ENCODE measurements at places on chromosomes 3 and 15.

GRCh38 chr3:55097441-55097840, 169.6 kb upstream of the LRTM1 start:
- peak; percentile 21 for DNase-seq

GRCh38 chr3:14235003-14235911, 56.6 kb downstream of the LSM3 start:
- no peak for DNase-seq

- peak; percentile 45 for DNase-seq
Observed at GRCh38 chr3:33360136-33360825, 79.9 kb downstream of the UBP1 start.

GRCh38 chr3:104244680-104245220, 1122.0 kb upstream of the ALCAM start:
- no peak for DNase-seq

DNA sequence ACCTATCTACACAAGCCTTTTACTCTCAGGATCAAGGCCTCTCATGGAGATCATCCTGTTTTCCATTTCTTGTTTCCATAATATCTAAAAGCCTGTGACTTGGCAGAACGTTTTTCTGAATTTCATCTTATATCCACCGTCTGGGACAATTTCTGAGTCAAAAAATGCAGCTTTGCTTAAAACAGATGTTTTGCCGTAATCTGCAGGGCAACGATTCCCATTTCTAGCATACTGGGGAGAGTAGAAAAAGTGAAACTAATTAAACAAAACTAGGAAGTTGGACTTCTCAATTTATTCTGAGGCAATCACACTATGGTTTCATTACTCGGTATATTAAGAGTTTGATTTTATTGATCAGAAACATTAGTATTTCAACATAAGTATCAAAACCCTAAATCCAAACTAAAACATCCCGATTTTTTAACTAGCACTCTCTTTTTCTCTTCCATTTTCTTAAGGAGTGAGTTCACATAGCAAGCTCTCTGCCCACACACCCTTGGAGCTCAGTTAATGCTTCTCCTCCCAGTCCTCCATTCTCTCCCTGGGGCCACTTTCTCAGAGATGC, 33.6 kb downstream of the SPATA12 start:
- DNase-seq, result peak; percentile 40

DNA sequence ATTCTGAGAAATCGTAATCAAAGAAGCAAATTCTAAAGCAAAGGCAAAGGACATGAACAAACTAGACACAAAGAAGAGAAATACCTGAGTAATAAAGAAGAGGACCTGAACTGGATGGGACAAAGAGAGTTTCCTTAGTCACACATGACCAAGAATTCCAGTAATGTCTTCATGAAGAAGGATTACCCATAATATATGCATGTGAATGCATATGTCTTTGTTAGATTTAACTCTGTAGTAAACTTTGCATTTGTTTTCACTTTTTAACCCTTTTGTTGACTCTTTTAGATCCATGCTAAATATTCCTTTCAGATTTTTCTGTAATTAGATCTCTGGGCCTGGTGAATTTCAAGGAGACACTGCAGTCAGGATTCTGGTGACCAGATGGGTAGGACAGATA, 279.8 kb downstream of the ARRDC4 start:
- no peak for DNase-seq

- peak; percentile 76 for DNase-seq
Observed at GRCh38 chr3:49699281-49699979, 10.1 kb downstream of the RNF123 start.

DNA sequence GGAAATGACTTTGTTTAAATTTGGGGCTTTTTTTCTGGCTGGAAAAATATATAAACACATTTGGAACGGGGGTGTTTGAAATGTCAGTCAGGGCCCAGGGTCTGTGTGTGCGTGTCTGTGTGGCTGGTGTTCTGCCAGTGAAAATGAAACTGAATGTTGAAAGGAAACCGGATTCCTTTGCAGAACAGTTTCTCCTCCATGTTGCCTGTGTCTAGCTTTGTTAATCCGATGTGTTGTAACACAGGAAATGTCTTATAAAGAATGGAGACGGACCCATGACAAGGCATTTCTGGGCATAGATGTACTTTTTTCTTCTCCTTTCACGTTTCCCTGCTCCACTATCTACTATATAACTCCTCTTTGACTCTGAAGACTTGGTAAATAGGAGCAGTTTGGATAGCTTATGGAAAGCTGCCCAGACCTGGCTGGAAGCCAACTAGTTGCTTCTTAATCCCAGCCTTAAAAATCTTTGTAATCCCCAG, 2.8 kb downstream of the SQOR start:
- DNase-seq, result peak; percentile 68

- DNase-seq, result no peak
Observed at GRCh38 chr3:138547342-138547975, 46.6 kb downstream of the CEP70 start.

DNA sequence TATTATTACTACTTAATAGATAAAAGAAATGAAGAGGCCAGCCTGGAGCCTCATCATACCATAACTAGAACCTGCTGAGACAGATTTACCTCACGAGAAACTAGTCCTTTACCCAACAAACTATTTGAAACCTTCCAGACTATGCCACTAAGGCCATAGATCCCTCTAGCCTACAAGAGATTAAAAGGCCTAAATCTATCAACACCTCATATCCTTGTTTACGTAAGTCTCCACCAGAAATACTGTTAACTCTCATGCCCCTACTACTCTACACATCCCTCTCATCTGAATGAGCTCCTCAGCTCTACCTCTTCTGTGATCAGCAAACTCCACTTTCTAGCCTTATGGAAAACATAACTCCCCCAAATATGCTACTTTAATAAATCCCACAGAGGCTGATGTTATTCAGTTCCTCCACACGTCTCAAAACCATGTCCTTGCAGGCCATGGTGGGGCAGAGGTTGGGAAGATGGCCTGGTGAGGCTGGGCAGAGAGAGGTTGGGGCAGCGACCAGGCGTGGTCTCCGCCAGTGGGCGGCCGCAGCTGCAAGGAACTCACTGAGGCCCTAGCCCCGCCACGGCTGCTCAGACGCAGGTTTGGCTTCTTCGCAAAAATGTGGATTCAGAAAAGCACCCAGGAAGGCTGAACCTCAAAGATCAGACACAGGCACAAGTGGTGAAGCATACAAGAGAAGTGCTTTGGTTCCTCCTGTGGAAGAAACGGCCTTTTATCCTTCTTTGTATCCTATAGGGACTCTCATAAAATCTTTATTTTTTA, 65.8 kb downstream of the GSK3B start:
- DNase-seq, result no peak

- no peak for DNase-seq
Observed at GRCh38 chr15:71106802-71107500, 8.3 kb upstream of the THSD4 start.

GRCh38 chr3:113828600-113828999, 10.0 kb upstream of the GRAMD1C start:
- DNase-seq, result no peak

DNA sequence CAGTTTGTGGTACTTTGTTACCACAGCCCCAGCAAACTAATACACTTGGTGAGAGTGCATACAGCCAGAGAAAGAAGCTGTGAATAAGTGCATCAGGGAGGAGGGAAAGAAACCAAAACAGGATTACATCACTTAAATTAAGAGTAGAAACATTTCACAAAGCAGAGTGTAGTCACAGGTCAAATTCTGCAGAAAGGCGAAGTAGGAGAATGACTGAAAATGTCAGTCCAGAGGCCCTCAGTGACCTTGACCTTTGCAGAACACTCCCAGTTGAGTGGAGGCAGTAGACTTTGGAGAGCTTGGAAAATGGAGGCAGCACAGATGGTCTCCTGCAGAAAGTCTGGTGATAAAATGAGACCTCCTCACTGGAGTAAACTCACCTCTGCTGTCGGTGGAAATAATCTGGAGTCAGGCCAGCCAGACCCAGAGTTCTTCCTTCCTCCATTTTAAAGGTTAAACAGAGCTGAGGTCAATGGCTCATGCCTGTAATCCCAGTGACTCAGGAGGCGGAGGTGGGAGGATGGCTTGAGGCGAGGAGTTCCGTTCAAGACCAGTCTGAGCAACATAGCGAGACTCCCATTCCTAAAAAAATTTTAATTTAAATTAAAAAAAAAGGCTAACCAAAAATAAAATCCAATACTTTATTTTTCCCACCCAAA, 5.0 kb downstream of the CD86 start:
- no peak for DNase-seq

GRCh38 chr15:88487178-88487795, 19.8 kb downstream of the MRPS11 start:
- peak; percentile 43 for DNase-seq

GRCh38 chr15:84883916-84884781, at the start of gene SLC28A1:
TSS of gene SLC28A1 (plus strand) at chr15:84884662. CDS start at chr15:84887761, 3,099 bp downstream.
- no peak for DNase-seq

DNA sequence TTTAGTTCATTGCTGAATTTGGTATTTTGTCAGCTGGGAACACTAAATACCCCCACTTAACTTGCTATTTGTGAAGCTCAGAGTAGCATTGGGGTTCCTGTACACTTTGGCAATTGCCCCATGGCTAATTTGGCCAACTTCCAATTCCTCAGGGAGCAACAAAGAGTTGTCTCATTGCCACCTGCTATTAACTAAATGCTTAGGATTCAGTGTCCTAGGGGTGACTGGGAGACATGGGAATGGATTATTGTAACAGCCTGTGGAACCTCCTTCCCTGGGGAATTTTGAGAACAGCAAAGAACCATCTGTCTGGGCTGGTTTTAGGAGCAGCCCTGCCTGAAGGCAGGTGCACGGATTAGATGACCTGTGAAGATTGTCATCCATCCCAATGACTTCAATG, 437.4 kb upstream of the TPRG1 start:
- DNase-seq, result no peak

GRCh38 chr3:124791142-124791541, 60.9 kb downstream of the UMPS start:
- DNase-seq, result peak; percentile 49

- no peak for DNase-seq
Observed at GRCh38 chr3:100001083-100001482, 113.2 kb downstream of the FILIP1L start.

DNA sequence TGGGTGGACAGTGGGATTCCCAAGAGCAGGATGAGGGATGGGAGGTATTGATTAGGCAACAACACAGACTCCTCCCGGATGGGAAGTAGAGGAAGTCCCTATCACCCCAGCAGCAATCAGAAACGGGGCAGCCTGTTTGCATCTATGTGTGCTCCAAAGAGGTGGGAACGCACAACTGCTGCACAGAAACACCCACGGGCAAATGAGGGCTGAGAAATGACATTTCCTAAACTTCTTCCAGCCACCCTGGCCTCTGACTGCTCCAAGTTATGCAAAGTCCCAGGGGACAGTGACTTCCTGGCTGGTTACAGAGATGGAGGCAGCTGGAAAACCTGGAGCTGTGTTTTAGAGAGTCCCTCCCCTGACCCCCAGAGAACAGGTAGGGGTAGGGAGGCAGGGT, 42.6 kb downstream of the HCN4 start:
- DNase-seq, result no peak

- DNase-seq, result no peak
Observed at GRCh38 chr3:147669077-147669476, 259.9 kb downstream of the ZIC1 start.

DNA sequence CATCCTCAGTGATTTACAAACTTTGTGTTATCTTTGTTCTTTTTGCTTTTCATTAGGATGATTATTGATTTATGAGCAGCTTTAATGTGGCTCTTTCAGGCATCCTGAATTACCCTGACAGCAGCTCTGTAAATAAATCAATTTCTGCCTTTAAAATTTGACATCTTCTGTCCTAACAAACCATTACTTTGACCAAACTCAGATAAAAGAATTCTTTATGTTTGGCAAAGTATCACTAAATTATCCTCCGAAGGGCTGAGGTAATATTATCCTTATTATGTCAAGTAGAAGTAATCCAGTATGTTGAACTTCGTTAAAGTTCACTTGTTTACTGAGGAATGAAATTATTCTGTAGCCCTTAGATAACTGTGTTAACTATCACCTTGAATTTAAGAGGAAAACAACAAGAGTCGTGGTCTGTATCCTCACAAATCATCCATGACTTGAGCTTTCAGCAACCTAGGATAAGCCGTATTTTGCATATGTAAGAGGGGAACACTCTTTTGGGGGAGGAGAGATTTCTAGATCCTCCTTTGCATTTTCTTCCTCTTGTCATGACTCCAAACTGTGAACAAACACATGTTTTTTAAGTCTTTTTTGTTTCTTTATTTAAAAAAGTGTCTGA, 173.2 kb upstream of the STAC start:
- DNase-seq, result no peak

GRCh38 chr3:171339598-171339997, 120.6 kb downstream of the TNIK start:
- DNase-seq, result no peak

DNA sequence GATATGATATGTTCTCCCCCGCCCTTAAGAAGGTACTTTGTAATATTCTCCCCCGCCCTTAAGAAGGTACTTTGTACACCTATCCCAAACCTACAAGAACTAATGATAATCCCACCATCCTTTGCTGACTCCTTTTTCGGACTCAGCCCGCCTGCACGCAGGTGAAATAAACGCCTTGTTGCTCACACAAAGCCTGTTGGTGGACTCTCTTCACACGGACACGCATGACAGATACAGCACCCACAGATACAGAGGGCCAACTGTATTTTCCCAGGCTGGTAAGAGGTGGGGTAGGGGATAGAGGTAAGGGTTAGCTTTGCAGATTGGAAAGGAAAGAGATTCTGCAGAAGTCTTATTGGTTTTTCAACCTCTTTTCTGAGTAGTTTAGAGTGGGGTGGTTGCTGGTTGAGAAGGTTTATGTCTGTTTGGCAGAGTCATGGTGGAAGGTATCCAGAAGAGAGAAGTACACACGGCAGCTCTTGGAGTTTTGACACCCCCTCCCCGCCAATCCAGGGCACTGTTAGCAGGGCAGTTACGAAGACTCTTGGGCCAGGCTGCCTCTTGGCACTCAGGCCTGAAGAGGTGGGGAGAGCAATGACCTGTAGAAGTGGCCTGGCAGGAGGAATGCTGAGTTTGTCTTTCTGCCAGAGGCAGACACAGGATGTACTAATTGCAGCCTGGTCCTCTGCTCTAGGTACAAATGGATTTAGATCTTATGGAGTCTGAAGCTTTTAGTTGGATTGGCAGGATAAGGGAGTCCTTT, 36.0 kb upstream of the IDH2 start:
- DNase-seq, result no peak

GRCh38 chr3:39385456-39386090, 2.4 kb downstream of the SLC25A38 start:
- DNase-seq, result no peak

GRCh38 chr15:85750319-85751290, 44.1 kb downstream of the KLHL25 start:
- peak; percentile 77 for DNase-seq

DNA sequence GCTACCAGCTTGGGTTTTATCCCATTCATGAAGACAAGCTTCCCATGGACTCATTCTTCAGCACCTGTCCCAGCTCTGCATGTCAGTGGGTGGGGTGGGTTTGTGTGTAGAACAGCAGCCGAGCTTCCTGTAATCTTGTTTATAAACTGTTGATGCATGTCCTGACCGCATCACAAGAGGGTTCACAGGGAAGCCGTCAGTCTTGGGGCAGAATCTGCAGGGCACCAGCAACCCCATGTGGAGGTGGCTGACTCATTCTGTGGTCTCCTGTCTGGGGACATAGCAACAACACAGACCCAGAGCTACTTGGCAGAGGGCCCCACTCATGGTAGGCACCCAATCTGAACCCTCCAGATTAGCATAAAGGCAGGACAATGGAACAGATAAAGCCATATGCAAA, 35.6 kb downstream of the DAPK2 start:
- DNase-seq, result peak; percentile 62

GRCh38 chr3:171200052-171200749, 173.7 kb upstream of the SLC2A2 start:
- DNase-seq, result no peak
